Urinary bladder (tissue), 4 donors: ENCODE measurements at places on chromosomes 4 and X. TPM values are rescaled to one million over a fixed set of nuclear protein-coding genes. Genes with fewer than 3 reads are reported as not detected.

NEIL3 gene
- not detected for polyA plus RNA-seq

- no peak for DNase-seq
Observed at GRCh38 chrX:52852110-52852860, 15.6 kb downstream of the XAGE3 start.

- DNase-seq: no peak
Observed at GRCh38 chr4:36039026-36039425, 205.3 kb downstream of the ARAP2 start.

- DNase-seq: no peak
Observed at GRCh38 chrX:81412428-81412827, 210.5 kb downstream of the SH3BGRL start.

- DNase-seq: no peak
Observed at GRCh38 chr4:92047209-92047875, 256.4 kb upstream of the GRID2 start.
